ENCODE measurements at places on chromosomes 3 and 15.

- no peak for DNase-seq
These were observed 19.1 kb downstream of the TSEN2 start for GRCh38 chr3:12503126-12503957.

GRCh38 chr15:88644741-88645140, 5.9 kb downstream of the ISG20 start:
- no peak for DNase-seq

GRCh38 chr15:46616033-46616432, 981.2 kb downstream of the SQOR start:
- no peak for DNase-seq

DNA sequence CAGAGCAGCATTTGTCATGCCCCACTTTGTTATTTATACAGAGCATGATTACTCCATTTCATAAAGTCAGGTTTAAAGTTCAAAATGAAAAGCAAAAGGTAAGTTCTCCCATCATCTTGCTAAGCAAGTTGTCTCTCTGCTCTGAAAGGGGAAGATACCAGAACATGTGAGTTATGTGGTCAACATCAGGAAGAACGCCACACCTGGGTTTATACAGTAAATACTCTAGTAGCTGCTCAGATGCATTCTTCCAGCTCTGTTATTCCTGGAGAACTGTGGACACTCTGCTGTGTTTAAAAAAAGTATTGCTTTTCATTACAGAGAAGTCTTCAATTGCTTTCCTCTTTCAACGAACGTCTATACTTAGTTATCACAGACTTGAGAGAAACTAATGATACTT, 145.7 kb downstream of the PLCL2 start:
- no peak for DNase-seq

DNA sequence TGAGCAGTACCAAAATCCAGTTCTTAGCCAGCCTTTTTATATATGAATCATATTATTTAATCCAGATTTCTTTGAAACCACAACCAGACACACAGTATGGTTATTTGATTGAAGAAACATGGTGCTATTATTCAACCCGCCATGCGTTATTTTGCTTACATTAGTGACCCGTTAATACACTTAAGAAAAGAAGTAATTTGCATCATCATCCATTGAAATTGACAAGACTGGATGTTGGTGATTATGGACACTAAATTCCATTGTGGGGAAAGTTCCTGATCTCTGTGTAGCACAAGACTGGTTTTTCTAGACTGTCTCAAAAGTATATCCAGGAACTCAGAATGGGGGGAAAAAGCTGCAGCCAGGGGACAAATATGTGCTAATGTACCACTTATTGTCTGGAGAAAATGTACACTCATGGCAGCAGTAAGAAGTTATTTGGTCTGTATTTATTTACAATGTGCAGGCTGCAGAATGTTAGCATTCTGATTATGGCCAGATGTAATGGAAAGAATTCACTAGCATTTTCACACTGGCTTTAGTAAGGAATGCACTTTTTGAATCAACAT, 80.3 kb downstream of the FILIP1L start:
- no peak for DNase-seq

DNA sequence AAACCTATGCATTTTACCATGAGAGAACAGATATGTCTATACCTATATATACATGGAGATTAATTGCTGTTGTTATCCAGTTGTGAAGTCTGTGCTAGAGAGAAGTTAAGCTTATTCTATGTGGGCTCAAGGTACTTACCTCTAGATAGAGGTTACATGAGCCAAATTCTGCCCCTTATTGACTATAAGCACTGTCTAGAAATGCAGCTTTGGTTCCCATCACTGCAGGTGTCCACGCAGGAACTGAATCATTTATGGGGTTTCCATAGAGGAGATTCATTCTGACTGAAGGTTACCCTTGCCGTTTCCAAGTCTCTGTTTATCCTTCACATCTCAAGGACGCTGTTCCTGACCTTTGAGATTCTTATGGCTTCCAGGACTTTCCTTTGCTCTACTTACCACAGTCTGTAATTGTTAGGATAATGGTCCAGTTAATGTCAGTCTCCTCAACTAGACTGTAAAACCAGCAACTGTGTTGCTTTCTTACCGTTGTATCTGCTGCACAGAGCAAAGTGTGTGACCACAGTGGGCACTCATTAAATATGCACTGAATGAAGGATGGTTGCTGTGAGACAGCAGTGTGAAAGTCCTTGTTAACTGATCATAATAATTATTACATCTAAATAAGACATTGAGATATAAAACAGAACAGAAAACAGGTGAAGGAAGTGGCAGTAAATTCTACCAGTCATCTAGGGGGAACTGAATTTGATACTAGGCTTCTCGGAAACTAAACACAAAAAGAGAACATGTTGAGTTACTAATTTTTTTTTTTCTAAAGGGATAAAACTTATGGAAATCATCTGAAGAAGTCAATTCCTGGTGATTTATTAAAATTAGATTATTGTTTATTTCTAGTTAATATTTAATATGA, 44.0 kb upstream of the BCL6 start:
- DNase-seq = no peak

- DNase-seq = no peak
These were observed 618.6 kb downstream of the NAALADL2 start for GRCh38 chr3:175477651-175478224.

GRCh38 chr15:26970712-26971210, at the start of gene GABRG3:
Gene GABRG3 (plus strand): TSS chr15:26971181.
- peak; percentile 50 for DNase-seq

DNA sequence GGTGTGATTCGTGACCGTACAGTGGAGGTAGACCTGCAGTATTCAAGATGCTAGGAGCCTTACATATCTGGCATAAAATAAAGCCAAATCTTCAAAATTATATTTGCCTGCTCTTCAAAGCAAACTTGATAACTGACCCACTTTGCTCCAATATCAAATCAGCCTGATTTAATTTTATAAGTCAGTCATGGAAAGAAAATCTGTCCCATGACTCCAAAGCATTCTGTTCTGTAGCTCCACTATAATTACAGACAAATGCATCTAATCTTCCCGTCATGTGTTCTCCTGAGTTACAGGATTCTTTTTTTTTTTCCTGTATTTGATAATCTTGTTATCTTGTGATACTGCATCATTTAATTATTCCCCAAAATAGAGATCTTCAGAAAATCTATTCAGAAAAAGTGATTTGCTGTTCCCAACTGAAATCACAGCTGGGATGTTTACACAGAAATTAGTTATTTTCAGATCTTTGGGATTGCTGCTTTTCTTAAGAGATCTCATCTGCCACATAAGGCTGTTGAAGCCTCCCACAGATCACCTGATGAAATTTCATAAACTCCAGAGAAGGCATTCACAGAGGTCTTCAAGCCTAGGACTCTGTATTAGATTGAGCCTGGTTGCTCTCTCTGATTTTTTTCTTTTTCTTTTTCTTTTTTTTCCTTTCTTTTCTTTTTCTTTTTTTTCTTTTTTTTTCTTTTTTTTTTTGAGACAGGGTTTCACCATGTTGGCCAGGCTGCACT, 27.2 kb downstream of the TIMP4 start:
- no peak for DNase-seq

GRCh38 chr15:76056931-76057330, 2.9 kb upstream of the TMEM266 start:
- DNase-seq = no peak

DNA sequence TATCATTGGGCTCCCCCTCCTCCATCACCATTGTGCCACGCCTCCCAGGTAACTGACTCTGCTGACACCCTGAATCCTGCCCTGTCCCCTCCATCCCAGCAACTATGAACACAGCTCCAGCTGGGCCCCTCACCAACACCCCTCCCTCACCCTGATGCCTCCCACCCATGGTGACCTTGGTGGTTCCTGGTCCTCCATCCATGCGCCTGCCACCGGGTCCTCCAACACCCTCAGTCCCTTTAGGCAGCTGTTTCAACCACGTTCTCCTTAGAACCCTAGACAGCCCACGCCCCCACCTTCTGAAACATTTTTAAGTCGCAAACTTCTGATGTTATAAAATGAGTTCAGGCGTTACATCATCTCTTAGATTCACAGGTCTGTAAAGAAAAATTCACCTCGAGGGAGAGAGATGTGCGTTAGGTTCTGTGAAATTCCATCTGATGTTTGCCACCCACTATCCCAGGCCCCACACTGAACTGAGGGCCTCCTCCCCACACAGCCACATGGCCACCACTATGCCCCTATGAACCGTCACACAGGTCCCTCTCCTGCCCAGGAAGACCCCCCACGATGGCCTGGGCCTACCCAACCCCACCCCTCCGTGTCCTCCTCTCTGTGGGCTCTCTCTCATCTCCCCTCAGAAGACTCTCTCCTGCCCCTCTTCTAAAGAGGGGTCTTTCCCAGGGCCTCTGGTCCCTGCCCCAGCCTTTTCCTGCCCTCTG, 29.8 kb downstream of the PCSK6 start:
- no peak for DNase-seq

GRCh38 chr3:187368251-187369088, at the start of gene RTP4:
Gene RTP4 (plus strand): TSS chr3:187368385. CDS start chr3:187368442, 57 bp downstream.
- no peak for DNase-seq

GRCh38 chr15:98650417-98651035, 2.2 kb downstream of the IGF1R start:
- peak; percentile 67 for DNase-seq

DNA sequence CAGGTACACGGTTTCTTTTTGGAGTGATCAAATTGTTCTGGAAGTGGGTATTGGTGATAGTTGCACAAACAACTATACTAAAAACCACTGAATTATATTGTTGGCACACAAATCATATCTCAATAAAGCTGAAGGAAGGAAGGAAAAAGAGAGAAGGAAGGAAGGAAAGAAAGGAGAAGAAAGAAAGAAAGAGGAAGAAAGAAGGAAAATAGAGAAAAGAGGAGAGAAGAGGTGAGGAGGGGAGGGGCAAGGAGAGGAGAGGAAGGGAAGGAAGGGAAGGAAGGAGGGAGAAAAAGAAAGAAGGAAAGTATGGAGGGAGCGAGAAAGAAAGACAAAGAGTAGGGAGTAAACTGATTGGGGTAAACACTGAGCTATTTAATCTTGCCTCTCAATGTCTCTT, 77.9 kb upstream of the TSC22D2 start:
- DNase-seq = no peak

- no peak for DNase-seq
These were observed 38.6 kb upstream of the SEC22A start for GRCh38 chr3:123163141-123163540.

DNA sequence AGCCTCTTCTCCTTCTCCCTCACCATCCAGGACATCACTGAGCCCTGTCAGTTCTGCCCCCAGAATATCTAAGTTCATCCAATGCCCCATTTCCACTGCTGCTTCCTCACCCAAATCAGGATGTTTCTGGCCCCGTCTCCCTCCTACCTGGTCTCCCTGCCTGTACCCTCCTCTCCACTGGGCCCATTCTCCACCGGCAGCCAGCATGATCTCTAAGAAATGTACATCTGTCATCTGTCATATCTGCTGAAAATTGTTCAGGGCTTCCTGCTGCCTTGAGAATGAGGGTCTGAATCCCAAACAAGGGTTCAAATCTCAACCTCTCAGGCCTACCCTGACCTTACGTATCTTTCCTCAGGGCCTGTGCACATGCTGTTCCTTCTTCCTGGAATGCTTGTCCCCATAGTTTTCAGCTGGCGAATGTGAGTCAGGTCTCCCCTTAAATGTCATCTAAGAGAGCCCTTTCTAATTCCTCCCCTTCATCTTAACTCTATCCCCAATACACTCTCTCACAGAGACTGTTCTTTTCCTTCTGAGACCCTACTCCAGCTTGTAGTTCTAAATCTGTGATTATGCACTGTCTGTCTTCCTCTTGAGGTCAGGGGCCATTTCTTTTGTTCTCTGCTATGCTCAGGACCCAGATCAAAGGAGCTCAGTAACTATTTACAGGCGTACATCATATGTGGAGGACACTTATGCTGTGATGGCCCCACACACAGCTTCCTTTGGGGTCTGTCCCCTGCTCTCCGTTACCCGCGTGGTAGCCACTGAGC, 40.8 kb downstream of the SMAD3 start:
- no peak for DNase-seq

GRCh38 chr3:104101736-104102135, 1265.0 kb upstream of the ALCAM start:
- no peak for DNase-seq

DNA sequence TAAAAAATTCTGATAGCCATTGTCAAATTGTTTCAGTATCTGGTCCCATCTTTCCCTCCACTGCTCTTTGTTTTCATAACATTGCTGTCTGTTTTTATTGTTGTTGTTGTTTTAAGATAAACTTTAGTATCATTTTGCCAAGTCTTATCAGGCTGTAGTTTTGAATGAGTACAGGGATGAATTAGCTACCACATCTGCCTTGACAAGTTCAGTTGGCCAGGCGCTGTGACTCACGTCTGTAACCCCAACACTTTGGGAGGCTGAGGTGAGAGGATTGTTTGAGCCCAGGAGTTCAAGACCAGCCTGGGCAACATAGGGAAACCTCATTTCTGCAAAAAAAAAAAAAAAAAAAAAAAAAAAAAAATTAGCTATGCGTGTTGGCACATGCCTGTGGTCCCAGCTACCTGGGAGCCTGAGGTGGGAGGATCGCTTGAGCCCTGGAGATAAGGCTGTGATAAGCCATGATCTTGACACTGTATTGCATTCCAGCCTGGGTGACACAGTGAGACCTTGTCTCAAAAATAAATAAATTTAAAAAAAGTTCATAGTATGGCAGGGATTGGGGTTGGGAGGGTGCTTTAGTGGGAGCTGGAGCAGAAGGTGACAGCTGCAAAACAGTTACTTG, 8.3 kb upstream of the ANKDD1A start:
- no peak for DNase-seq

DNA sequence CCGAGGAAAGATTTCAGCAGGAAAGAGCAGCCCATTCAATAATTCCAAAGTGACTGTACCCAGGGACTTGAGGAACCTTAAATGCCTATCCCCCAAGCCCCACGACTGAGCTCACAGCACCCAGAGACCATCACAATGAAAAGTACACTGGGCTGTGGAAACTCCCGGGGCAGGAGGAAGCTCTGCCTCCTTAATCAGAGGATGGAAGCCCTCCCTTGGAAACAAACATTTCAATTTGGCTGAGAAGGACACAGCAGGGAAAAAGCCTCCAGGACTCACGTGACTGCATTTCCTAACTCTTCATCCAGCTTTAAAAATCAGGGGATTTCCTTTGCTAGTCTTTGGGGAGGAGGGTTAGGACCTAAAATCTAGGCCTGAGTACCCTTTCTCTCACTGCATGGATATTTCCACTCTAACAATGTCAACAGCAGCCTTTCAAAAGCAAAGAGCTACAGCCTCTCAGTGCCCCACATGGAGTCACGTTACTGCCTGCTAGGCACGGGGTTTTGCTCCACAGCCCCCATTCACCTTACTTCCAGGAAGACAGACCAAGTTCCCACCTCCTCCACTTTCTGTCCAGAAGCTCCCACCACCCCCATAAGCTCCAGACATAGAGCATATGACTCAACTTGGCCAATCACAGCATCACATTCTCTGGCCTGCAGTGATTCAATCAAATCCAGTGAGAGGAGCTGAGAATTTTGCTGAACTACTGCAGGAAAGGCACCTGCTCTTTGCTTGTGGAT, 68.9 kb upstream of the WNT5A start:
- DNase-seq = peak; percentile 41

DNA sequence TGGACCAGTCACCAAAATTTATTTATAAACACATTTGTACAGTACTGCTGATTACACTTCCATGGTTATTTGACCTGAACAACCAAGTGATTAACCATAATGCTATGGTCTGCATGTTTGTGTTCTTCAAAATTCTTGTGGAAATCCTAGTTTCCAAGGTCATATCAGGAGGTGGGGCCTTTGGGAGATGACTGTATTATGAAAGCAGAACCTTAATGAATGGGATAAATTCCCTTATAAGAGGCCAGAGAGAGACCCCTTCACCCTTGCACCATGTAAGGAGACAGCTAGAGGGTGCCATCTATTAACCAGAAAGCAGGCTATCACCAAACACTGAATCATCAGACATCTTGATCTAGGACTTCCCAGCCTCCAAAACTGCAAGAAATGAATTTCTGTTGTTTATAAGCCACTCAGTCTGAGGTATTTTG, 1.9 kb downstream of the SCAPER start:
- no peak for DNase-seq

Measured in ELF-1 (cell line).